GM12878 (cell line): ENCODE measurements at places on chromosomes 12 and 14. TPM values are rescaled to one million over a fixed set of nuclear protein-coding genes. Genes with fewer than 3 reads are reported as not detected.

Gene DAO
- total RNA-seq, result not detected in 2 replicates

Gene ISCU
- 102 and 108 TPM in 2 replicates for total RNA-seq

Gene EPYC
- not detected in 2 replicates for total RNA-seq

Gene MMP19
- total RNA-seq, result not detected in 2 replicates

Gene LTB4R
- total RNA-seq, result 6.8 and 9.2 TPM in 2 replicates

Gene ITGA7
- total RNA-seq, result 2.8 and 3.8 TPM in 2 replicates

Gene TEDC1
- total RNA-seq, result 30.5 and 34.2 TPM in 2 replicates

Gene TMEM63C
- 0.74 and 1.3 TPM in 2 replicates for total RNA-seq

Gene NPFF
- total RNA-seq, result not detected in 2 replicates

Gene NEK9
- total RNA-seq, result 78.8 and 83.0 TPM in 2 replicates

Gene SYNE3
- total RNA-seq, result 40.0 and 44.1 TPM in 2 replicates

Gene INSM2
- not detected in 2 replicates for total RNA-seq

Gene ADCY4
- 0.87 and 1.0 TPM in 2 replicates for total RNA-seq

Gene SAMD4A
- 0.48 and 0.56 TPM in 2 replicates for total RNA-seq

- DNase-seq, result no peak
Measured at GRCh38 chr12:101698800-101699347, 1.4 kb downstream of the CHPT1 start.

DNA sequence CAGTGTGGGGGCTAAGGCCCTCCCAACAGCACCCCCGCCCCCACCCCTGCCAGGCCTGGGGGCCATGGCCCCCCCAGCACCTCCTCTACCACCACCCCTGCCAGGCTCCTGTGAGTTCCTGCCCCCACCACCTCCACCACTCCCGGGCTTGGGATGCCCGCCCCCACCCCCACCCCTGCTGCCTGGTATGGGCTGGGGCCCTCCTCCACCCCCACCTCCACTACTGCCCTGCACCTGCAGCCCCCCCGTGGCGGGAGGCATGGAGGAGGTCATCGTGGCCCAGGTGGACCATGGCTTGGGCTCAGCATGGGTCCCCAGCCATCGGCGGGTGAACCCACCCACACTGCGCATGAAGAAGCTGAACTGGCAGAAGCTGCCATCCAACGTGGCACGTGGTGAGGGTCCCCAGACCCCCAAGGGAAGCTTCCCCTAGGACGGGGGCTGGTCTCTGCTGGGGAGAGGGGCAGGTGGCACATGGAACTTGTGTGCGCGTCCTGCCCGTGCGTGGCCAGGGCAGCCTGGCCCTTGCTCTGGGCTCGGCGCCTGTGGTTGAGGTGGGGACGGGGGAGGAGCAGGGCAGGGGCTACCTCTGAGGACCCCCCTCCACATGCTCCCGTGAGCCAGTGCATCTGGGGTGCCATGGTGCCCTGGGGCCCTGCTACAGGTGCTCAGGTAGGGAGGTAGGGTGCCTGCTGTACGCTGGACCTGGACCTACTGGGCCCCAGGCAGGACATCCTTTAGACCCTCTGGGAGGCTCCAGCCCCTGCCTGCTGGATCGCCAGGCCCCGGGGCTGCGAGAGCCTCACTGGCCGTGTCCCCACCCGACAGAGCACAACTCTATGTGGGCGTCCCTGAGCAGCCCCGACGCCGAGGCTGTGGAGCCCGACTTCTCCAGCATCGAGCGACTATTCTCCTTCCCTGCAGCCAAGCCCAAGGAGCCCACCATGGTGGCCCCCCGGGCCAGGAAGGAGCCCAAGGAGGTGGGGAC is 16.1 kb upstream of the ADSS1 start:
- no peak for DNase-seq

DNA sequence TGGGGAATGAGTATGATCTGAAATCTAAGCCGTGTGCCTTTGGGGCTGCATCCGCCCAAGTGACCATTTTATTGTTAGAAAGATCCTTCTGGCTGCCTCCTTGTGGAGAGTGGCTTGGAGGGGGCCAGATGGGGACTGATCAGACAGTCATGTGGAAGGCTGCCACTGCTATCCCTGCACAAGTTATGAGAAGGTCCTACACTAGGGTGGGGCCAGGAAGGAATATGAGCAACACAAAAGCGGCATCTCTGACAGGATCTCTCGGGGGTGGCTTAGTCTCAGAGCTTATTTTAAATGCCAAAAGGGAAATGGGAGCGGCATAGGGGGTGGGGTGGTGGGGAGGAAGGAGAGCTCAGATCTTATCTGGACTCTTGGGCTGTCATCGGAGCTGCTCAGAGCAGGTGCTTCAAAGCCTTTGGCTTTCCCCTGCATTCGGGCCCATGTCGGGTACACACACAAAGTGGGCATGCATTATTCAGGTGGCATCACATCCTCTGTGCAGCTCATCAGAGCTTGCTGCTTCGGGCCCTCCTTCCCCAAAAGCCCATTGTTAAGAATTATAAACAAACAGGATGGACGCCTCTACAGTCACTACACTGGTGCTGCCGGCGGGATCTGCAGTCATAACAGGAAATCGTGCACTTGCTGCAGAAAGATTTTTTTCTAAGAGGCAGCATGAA is 805.4 kb downstream of the VRK1 start:
- no peak for DNase-seq

DNA sequence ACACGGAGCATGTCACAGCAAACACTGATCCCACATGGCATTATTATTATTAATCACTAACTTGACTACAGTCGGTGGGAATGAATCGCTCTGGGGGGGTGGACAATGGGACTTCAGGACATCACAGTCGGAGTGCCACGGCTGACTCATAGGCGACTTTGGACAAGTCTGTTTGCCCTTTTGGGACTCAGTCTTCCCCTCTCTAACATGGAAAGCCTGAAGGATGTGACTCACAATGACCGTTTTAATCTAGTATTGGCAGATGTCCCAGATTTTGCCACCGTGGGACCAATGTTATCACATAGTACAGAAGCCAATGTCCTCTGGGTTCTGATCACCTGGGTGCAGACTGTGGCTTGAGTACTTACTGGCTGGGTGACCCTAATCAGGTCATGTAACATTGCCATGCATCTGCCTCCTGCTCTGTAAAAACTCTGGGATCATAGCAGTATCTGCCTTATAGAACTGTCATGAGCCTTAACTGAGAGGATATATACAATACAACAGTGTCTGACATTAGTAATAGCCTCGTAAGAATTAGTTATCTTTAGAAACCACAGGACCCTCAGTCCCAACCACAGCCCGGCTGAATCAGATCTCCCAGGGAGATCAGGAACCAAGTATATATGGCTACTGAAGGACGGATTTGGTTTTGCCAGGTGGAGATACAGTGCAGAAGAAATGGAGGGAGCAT is 362.6 kb downstream of the BCL11B start:
- DNase-seq, result no peak

DNA sequence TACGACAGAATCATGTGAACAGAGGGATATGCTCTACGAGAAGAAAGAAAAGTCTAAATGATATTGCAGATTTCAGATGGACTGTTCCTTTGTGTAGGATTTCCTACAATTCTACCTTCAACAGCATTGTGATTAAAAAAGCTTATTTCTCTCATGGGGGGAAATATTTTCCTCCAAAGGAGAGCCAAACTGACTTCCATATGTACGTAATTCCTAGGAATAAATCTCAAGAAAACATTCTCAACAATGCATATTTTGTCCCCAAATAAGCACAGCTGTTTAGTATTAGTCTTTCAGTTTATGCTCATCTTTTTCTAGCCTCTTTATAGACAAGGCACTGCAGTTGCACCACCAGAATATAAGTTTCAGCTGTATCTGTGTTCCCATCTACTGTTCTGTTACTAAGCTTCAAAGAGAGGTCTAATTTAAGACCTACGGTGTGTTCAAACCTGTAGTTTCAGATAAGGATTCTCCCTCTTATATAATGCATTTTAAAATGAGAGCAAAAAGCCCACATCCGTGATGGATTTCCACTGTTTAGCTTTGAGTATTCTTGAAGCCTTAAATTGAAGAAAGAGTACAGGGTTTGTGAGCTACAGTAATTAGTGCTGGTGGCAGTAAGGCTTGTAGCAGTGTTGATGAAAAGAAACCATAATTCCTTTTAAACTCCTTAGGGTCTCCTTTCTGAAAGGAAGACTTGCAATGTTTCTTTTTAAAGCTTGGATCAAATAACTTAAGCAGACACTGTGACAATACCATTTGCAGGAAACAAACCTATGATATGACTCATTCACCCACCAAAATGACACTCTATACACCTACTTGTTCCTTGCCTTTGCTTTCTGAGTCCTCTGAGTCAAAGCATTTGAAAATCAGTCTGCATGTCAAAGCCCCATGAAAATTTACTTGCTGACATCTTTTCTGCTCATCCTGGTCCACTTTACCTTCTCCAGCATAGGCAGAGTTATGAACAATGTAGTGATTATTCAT is 754.1 kb downstream of the NOVA1 start:
- no peak for DNase-seq

- no peak for DNase-seq
Measured at GRCh38 chr12:115660211-115660805, 617.2 kb downstream of the MED13L start.

DNA sequence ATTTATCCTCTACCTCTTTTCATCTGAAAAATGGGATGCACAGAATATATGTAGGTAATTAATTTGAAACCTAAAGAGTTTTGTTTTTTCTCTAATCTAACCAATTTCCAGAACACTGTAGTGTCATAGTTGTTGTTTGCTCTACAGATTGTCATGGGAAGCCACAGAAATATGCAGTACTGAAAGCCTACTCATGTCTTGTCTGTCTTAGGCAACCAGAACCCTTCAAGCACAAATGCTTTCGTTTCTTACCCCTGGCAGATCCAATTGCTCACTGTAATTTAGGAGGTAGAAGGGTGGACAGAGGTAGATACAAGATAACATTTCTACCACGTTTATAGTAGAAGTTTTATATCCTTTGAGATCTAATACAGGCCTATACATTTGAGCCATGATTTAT is 330.2 kb upstream of the NOVA1 start:
- DNase-seq, result no peak

DNA sequence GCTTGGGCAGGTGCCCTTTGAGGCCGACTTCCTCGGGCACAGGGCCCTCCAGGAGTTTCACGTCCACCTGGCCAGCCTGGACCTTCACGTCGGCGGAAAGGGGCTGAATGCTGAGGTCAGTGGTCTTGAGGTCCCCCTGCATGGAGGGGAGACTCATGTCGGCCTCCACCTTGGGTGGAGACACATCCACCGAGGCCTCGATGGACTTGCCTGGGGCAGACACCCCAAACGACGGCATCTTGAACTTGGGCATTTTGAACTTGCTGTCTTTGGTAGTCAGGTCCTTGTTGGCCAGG is 24.0 kb downstream of the PLD4 start:
- DNase-seq, result no peak

GRCh38 chr12:108093209-108093608 is 35.9 kb upstream of the WSCD2 start:
- no peak for DNase-seq

DNA sequence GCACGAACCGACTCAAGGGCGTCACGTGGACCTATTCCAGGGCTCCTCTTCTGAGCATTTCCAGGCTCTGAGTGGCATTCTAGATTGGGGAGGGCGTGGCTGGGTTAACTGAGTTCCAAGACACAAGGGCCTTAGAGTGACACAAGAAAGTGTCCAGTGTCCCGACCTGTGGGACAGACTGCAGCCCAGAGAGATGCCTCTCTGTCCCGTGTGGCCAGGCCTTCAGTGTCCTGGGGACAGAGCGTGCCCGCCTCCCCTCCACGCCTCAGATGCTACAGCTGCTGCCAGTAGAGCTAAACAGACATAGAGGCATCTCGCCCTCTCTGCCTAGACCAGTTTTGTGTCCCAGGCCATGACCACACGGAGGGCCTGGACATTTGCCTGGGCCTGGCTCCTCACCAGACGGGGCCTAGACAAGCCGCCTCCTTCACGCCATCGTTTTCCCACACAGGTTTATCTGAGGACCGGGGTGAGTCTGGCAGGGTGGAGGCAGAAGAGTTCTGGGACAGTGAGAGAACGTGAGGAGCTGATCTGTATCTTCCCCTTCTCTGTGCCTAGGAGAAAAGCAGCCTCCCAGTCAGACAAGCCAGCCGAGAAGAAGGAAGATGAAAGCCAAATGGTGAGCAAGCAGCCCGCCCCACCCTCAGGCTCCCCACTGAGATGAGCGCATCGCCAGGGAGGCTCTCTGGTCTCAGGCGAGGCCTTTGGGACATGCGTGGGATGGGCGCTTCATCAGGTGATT is 27.1 kb downstream of the DEGS2 start:
- DNase-seq, result no peak

- no peak for DNase-seq
Measured at GRCh38 chr12:129200576-129200975, 347.3 kb downstream of the GLT1D1 start.

DNA sequence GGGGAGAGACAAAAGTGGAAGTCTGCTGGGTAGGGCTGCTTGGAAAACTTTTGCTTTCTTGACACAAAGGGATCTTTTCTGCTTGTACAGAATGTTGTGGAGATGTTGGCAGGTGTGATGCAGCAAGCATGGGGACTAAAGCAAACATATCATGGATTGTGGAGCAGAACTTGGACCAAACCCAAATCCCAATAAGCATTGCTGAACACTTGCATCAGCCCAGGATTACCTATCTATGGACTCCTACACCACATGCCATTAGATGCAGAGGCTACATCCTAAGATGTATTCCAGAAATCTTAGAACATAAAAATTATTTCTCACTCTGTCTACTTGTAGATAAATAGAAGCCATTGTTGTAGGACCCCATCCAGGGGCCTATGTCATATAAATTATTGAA is 44.7 kb upstream of the RERG start:
- no peak for DNase-seq

DNA sequence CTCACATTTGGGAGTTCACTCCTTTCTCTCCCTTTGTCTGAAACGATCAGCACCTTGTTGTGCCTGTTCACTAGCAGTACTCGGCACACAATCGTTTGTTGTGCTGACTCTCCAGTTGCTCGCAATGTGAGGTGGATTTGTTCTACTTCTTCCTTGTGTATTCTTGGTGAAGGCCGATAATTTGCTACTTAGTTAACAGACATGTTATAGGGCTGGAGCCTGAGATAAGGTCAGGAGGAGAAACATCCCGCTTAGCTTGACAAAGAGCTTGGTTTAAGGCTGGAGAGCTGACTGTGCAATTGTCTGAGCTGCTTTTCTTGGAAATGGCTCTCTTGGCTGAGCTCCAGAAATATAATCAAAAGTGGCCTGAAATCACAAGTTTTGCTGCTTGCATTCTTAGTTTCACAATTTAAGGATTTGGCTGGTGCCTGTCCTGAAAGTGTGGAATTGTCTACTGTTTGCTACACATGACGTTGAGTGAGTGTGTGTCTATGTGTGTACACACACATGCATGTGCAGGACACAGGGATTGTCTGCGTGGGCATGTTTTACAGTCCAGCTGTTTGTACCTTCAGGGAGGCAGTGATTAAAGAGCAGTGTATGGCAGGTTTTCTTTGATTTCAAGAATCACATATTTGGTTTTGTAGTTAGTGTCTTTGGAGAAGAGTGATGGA is 77.7 kb downstream of the ARF6 start:
- DNase-seq, result no peak

DNA sequence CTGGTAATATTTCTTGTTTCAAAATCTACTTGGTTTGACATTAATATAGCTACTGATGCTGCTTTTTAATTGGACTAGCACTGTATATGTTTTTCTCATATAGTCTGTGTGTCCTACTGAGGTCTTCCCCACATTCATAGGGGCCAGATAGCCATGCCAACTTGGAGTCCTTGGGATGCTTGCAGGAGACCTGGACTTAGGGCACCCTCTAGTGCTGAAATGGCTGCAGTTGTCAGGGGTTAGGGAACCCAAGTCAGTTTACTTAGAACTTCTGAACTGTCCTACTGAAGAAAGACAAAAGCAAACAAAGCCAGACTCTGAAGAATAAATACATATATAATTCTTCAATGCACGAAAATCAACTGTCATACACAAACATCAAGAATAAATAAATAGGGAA is 279.9 kb upstream of the SYT1 start:
- no peak for DNase-seq
